ENCODE measurements at places on chromosomes 1 and 21.
A peak's percentile ranks its signal among the peaks of the same experiment; 100 is the strongest.

DNA sequence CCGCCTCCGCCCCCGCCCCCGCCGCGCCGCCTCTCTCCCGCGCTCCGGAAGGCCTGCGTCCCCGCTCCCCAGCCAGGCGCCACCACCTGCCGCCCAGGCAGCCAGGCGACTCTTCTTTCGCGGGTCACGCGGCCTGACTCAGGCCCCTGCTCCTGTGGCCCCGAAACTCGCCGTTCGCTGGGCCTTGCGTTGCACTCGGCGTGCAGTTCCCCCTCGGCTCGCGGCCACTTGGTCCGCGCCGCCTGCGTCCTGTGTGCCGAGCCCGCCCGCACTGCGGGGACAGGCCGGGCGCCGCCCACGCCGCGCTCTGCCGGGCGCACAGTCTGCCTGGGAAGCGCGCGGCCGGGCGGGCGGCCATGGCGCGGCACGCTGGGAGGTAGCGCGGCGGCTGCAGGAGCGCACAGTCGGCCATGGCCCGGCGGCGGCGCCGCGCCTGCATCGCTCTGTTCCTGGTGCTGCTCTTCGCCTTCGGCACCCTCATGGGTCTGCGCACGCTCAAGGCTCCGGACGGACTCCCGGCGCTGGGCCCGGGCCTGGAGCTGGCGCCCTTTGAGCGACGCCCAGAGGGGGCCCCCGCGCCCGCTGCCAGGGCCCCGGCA lies at the start of gene MANEAL:
MANEAL (plus strand) TSS at position 75 of the 599 bp plus-strand sequence; CDS start at position 411, 336 bp downstream.
- DNase-seq = peak; percentile 57

DNA sequence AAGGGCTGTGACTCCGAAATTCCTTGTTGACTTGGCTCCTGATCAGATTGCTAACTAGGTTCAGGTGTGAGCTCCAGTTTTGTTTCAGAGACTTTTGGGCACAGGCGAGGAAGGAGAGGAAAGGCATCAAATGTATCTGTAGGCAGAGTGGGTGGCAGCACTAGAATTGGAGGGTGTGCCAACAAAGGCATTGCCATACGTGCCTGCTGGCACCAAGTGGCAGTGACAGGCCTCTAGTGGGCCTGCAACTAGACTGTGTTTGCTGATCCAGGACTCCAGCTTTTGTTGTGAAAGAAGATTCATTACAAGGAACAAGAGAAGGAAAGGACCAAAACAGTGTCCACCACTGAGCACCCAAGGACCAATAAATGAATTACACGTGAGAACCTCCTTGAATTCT lies 79.5 kb downstream of the TM2D1 start:
- no peak for DNase-seq

DNA sequence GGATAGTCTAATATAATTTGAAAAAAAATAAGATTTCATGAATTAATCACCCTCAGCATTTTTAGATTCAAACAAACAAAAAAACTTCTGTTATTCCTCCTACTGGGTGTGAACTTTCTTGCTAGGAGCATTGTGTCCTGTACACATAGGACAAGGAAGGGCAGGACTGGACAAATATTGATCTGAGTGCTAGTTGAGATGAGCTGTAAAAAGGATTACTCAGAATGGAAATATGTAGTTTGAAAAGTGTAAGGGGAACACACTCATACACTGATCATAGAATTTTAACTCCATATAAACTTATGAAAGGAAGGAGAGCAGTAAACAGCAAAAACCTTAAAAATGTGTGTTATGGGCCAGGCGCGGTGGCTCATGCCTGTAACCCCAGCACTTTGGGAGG lies 156.5 kb upstream of the ZNF648 start:
- DNase-seq = no peak

- peak; percentile 55 for DNase-seq
Measured at GRCh38 chr1:119968068-119968492, 71.8 kb upstream of the ADAM30 start.

DNA sequence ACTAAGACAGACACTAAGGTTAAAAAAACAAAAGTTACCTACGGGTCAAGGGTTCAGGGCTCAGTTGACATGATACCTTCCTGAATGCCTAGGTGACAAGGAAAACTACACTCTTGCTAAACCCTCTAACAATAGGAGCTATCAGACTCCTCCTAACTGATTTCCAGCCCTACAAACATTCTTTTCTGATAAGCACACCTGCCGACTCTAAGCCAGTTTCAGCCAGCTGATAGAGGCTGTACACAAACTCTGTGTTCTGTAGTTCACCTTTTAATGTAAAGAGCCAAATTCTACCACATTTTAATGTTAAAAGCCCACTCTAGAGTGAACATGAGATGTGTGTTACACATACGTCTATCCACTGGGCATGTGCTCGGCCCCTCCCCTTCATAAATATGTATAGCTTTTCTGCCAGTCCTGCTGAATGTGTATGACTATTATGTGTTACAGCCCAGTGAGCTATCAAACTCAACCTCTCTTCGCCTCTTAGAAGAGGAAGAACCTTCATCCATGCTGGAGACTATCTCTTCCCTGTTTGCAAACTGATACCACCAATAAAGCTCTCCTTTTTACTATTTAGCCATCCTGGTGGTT lies 40.0 kb upstream of the FAM163A start:
- DNase-seq = no peak

DNA sequence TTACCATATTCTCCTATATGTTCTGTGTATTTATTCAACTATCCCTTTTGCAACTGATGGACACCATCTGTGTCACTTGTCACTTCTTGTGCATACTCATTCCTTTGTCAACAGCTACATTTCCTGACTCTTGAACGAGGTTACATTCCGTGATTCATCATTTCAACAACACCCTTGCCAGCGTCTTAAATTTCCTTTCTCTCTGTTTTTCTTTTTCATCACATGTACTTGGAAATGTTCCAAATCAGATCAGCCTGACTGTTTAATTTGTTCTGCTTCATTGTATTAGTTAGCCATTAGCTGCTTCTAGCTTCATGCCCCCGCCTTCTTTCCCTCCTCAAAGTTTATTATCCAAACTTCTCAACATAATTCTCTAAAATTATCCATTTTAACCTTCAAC lies 173.0 kb downstream of the ADGRL4 start:
- DNase-seq = peak; percentile 87

DNA sequence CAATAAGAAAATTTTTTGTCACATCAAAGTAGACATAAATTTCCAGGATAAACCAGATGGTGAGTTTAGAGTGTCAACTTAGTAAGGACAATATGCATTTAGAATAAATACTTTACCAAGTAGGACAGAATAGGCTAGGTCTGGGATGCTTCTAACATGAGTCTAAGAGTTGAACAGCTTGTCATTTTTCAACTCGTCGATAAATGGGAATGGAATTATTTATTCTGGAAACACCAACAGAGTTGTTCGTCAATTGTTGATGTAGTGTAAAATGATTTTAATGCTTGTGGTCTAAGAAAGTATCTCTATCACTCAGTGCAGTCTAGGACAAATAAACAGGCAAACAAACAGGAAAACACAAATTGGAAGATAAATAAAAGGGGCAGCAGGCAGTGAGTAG lies 358.4 kb upstream of the ST6GALNAC5 start:
- no peak for DNase-seq

DNA sequence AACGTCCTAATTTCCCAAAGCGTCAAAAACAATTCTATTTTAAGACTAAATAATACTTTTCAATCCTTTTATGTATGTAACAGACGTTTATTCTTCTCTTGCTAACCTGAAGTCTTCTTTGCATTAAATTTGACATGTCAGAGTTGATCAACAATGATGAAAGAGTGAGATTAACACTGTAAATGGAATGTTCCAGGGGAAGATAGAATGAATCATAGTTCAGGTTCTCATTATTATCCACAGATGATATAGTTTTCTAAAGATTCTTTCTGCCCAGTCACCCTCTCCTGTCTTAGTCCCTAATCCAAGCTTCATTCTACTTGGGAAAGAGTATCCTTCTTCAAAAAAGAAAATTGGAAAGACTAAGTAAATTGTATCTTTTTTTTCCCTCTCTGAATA lies 38.9 kb downstream of the SDCCAG8 start:
- peak; percentile 61 for DNase-seq

GRCh38 chr1:9843576-9843945 lies 19.8 kb upstream of the CLSTN1 start:
- no peak for DNase-seq

DNA sequence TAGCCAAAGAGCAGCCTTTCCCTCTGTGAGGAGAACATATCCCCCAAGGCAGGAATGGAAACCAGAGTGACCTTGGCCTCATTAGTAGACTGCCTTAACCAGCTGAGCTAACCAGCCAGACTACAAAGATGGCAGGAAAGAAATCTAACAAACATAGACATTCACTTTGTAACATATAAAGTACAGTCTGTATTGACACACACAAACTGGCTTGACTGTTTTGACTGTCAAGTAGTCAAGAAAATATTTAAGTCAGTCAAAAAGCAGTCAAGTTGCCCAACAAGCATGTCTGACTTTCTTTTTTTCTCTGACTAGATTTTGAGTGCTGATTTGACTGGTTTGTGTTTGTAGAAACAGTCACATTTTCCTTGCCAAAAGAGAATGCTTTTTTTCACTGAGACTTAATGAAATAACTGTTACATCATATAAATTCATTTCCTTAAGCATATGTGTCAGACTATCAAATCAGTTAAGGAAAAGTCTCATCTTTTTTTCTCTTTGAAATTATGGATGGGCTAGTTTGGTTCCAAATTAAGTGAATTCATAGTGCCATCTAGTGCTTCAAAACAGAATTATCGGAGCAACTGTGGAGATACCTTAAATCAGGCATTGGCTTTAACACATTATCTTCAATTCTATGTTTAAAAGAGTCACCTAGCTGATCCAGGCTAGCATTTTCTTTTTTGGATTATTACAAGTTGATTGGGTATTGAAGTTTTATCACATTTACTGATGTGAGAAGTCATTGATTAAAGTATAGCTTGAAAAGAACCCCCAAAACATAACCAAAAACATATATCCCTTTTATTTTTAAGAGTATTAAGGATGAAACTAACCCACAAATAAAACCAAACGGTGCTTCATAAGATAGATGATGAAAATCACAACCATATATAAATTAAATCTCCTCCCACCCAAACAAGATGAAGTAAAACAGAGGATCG lies 75.0 kb downstream of the ATP6V1G3 start:
- DNase-seq = peak; percentile 80

DNA sequence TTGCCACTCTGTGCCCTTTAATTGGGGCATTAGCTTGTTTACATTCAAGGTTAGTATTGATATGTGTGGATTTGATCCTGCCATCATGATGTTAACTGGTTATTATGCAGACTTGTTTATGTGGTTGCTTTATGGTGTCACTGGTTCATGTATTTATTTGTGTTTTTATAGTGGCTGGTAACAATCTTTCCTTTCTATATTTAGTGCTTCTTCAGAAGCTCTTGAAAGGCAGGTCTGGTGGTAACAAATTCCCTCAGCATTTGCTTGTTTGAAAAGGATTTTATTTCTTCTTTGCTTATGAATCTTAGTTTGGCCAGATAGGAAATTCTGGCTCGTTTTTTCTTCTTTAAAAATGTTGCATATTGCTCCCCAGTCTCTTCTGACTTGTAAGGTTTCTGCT lies 215.4 kb downstream of the ZC3H11B start:
- no peak for DNase-seq

GRCh38 chr1:236403905-236404696 lies 10.0 kb downstream of the EDARADD start:
- no peak for DNase-seq

GRCh38 chr1:61368876-61369275 lies 286.5 kb downstream of the NFIA start:
- no peak for DNase-seq

- peak; percentile 49 for DNase-seq
Measured at GRCh38 chr1:232574889-232575762, 54.8 kb downstream of the SIPA1L2 start.

- no peak for DNase-seq
Measured at GRCh38 chr1:4428711-4429110, 225.7 kb upstream of the AJAP1 start.

DNA sequence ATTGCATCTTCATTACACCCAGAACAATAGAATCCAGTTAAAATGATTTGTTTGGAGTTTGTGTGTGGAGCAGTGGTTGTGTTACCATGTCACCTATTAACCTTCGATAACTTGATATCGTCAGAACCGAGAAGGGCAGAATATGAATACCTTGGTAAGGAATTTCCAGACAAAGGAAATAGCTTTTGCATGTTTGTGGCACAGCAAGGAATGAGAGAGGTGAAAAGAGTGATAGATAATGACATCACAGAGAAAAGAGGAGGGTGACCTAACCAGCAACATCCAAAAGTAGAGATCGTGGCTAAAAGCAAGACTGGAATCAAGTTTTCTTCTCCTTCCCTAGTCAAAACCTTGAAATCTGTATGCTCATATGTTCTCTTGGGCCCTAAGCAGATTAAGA lies 244.6 kb upstream of the NEGR1 start:
- peak; percentile 77 for DNase-seq

GRCh38 chr1:22592919-22593790 lies 29.9 kb downstream of the EPHA8 start:
- DNase-seq = no peak

GRCh38 chr1:22983944-22984343 lies 11.3 kb upstream of the LACTBL1 start:
- no peak for DNase-seq

DNA sequence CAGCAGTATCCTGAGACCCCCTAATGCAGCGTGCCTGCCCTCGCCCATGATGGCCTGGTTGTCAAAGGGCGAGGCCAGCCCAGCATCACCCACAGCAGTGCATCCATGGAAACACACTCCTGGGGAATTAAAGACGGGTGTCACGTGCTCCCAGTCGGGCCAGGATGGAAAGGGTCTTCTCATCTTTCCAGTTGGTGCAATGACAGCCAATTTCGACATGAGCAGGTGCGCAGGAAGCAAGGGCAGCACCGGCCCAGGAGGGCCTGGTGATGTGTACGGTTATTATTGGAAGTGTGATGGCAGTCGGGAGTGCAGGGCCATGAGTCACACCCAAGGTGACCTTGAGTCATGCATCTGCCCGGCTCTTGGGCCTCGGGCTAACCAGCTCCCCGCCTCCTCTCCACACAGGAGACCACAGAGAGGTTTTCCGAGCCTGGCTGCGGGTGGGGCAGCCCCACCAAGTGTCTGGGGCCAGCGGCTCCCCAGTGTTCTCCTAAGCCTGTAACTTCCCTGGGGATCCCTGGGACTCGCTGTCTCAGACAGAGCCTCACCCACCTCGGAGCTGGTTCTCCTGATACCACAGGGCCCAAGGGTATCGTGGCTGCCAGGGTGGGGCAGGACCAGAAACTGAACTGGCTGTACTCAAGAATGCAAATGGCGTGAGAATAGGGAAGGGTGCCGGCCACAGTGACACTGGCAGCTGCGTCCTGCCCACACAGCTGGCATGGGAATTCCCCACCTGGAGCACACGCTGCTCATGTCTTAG lies 119.8 kb downstream of the SIK1 start:
- DNase-seq = no peak

GRCh38 chr1:62384276-62385005 lies 52.4 kb upstream of the USP1 start:
- DNase-seq = peak; percentile 94

- peak; percentile 35 for DNase-seq
Measured at GRCh38 chr1:41359211-41360073, 1.8 kb upstream of the FOXO6 start.

GRCh38 chr21:45262616-45263015 lies 25.1 kb downstream of the POFUT2 start:
- no peak for DNase-seq

DNA sequence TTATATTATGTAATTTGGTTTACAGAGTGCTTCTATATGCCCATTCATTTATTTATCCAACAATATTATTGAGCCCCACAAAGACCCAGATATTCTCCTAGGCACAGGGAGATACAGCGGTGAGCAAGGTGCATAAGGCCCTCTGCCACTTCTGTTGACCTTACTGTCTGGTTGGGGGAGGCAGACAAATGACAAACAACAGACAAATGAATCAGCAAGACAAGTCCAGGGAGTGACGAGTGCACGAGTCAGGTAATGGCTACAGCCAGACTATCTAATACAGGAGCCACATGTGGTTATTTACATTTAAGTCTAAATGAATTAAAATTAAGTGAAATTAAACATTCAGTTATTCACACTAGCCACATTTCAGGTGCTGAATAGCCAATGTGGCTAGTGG lies 22.0 kb upstream of the BCAR3 start:
- no peak for DNase-seq

Measured in fibroblast of pulmonary artery (primary cell).